ENCODE measurements at places on chromosomes 6 and 20. TPM values are rescaled to one million over a fixed set of nuclear protein-coding genes. Genes with fewer than 3 reads are reported as not detected.

Gene ADGRG6
- total RNA-seq, result 38.6 TPM

Gene GPX5
- total RNA-seq, result not detected

Gene CEP162
- 9.6 TPM for total RNA-seq

Gene GFOD1
- 5.2 TPM for total RNA-seq

Gene SEMG1
- total RNA-seq, result not detected

Gene ADGB
- total RNA-seq, result not detected

Gene ZNF343
- 6.7 TPM for total RNA-seq

Gene BNIP5
- 0.52 TPM for total RNA-seq

Gene SIRT5
- 10.2 TPM for total RNA-seq

Gene SLC17A4
- 10.6 TPM for total RNA-seq

Gene SMOC2
- 22.7 TPM for total RNA-seq

Gene POU5F1
- total RNA-seq, result 37.6 TPM

Gene NKAIN4
- not detected for total RNA-seq

Gene FERMT1
- 5.7 TPM for total RNA-seq

GRCh38 chr6:75213112-75213511 is 7.3 kb upstream of the COL12A1 start:
- DNase-seq, result no peak

GRCh38 chr6:167302074-167302473 is 11.0 kb downstream of the UNC93A start:
- no peak for DNase-seq

GRCh38 chr20:9129756-9130155 is 60.9 kb downstream of the PLCB4 start:
- DNase-seq, result no peak

DNA sequence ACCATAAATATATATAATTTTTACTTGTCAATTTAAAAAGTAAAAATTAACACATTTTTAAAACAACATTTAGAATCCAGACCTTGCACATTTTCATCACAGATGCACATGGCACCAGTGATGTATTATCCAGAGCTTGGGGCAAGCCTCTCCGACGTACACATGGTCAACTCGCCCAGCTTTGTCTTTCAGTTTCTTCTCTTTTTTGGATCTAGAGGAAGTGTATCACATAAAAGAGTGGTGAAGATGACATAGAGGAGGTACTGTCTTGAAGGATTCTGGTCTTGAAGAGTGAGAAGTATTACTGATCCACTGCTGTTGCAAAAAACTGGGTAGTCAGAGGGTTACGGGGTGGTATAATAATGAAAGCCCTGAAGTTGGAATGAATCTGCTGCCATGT is 46.9 kb upstream of the TAB2 start:
- no peak for DNase-seq

- no peak for DNase-seq
These were observed 242.5 kb upstream of the ZFP64 start for GRCh38 chr20:52434041-52434425.

DNA sequence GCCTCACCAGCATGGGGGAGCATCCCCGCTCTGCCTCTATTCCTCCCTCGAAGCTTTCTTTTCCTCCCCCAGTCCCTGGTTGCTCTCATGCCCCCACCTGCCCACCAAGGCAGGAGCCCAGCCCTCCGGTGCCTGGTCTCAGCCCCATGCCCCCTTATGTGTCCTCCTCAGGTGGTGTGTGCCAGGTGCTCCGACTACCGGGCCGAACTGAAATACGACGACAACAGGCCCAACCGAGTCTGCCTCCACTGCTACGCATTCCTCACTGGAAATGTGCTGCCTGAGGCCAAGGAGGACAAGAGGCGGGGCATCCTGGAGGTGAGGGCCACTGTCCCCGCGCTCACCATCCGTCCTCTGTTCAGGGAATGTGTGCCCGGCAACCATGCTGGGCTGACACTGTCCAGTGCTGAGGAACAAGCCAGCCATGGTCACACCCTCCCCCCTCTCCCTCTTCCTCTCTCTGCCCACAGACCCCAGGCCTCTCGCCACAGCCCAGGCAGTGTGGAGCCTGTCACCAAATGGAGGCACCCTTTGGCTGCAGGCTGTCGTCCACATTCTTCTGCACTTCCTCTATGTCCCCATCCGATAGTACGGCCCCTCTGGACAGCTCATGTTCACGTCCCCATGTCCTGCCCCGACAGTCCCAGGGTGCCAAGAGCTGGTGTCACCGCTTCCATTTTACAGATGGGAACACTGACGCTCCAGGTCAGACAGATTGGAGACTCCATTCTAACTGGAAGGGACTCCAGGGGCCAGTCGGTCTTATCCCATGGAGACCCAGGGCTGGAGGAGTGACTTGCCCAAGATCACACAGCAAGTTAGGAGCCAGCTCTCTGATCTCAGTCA is 20.4 kb downstream of the FGD2 start:
- no peak for DNase-seq

- no peak for DNase-seq
These were observed 179.5 kb downstream of the CDH26 start for GRCh38 chr20:60137657-60138245.

DNA sequence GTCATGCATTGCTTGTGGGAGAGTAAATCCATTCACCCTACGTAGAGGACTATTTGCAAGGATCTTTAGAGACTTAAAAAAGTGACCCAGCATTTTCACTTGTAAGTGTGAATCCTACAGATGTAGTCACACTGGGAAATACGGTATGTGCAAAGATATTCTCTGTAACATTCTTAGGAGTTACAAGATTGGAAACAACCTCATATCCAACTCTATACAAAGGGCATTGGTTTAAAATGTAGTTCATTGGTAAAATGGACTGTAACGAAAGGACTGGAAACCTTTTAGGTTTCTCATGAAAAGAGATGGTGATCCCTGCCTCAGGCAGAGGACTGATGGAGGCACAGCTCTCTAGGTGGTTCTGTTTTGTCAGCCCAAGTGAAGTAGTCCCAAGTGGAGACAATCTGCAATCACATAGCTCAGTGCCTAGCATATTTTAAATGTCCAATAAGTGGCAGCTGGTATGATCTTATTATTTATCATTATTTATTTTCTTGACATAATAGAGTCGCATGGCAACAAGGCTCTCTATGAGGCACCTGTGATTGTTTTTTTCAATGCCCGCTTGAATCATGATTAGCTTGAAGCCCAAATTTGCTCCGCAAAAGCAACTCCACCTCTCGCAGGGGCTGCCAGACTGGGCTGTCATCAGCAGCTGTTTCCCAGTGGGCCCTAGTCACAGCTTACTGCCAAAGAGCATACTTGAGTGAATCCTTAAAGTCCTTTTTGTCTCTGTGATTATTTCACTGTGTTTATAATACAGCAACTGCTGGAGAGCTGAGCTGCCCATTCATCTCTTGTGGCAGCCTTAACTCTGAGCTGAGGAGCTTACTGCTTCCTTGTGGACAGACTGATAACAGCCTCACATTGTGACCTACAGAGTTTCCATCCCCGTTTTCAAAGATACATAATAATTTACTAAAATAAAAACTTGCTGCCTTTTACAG is 19.8 kb upstream of the ENPP1 start:
- DNase-seq, result peak; percentile 10

GRCh38 chr6:91781946-91782345 is 1195.1 kb upstream of the MAP3K7 start:
- DNase-seq, result no peak

- no peak for DNase-seq
These were observed 13.7 kb upstream of the ZFP57 start for GRCh38 chr6:29694637-29695036.

- no peak for DNase-seq
These were observed 49.3 kb upstream of the KIF13A start for GRCh38 chr6:18036781-18037180.

DNA sequence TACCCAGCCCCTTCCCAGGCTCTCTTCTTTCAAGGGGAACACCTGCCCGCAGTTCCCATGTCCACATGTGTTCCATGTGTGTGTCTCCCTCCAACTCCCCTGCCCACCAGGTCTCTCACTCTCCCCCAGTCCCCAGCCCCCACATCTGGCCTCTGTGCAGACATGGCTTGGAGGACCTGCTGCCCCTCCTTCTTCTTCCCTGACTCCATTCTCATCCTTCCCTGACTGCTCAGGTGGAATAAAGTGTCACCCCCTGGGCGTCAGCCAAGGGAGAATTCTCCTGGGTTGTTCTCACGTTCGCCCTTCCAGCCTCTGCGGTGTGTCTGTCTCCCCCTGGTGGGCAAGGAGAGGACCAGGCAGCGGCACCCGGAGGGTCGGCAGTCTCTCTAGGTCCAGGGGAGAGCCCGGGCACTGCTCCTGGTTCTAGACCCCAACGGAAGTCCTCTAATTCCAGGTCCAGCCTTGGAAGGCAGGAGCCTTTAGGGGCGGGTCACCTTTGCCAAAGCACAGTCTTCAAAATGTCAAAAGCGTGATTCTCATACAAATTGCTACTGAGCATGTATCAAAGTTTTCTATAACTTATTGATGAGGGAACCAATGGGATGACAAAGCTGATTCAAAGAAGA is 50.5 kb downstream of the EBF4 start:
- peak; percentile 69 for DNase-seq
